Tibial nerve (tissue), 4 donors: ENCODE measurements at places on chromosomes 5 and 9. TPM values are rescaled to one million over a fixed set of nuclear protein-coding genes. Genes with fewer than 3 reads are reported as not detected.

DNA sequence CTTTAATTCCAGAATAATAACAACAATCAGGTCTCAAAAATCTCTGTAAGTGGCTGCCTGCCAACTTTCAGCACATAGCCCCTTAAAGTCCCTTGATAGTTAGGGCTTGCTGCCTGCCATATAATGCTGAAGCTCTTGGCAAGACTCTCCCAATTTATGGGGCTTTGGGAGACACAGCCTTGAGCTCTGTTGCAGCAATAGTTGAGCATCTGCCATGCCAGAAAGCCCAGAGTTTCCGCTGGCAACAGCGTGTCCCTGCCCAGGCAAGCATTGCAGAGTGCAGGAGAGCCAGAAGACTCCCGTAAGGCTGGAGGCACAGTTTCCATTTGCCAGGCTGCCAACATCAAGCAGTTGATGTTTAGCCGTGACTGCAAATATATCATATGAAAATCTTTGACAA is 678.5 kb upstream of the NUDT12 start:
- H3K36me3 ChIP-seq: no peaks in the 10 kb centered on the region
- no peak overlapping the region for H3K27ac ChIP-seq
- no peak overlapping the region for H3K4me3 ChIP-seq
- no peak for DNase-seq
- no peaks in the 10 kb centered on the region for H3K4me1 ChIP-seq
- no peaks in the 10 kb centered on the region for H3K27me3 ChIP-seq

PCDHB16 gene
- 9.2 TPM for total RNA-seq

GRCh38 chr9:72119853-72120252 is 29.4 kb upstream of the GDA start:
- H3K27me3 ChIP-seq: no peaks in the 10 kb centered on the region
- DNase-seq: no peak
- no peak overlapping the region for H3K4me3 ChIP-seq
- no peak overlapping the region for H3K27ac ChIP-seq
- H3K36me3 ChIP-seq: no peaks in the 10 kb centered on the region

GRCh38 chr9:135850737-135851136 is 56.6 kb downstream of the CAMSAP1 start:
- no peak overlapping the region for H3K27ac ChIP-seq
- no peak for DNase-seq
- no peaks in the 10 kb centered on the region for H3K36me3 ChIP-seq

BNC2 gene
- total RNA-seq: 89.6 TPM

DNA sequence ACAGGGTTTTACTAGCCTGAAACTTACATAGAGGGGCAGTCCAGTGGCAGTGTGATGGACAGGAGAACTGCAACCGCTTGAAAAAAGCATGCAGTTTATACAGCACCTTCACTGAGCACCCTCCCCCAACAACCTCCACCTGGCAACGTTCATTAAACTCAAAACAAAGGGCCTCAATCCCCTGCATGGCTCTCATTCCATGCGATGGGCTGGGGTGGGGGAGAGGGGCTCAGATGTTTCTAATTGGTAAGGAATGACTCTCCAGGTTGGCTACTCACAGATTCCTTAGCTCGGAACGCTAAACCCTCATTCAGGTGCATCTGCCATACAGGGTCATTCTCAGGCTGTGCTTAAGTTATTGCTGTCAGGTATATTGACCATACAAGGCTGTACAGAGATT is 80.9 kb upstream of the ITGA1 start:
- no peaks in the 10 kb centered on the region for H3K27me3 ChIP-seq
- H3K36me3 ChIP-seq: no peaks in the 10 kb centered on the region
- H3K4me3 ChIP-seq: no peak overlapping the region
- DNase-seq: no peak
- H3K4me1 ChIP-seq: no peaks in the 10 kb centered on the region

ZFR gene
- 83.5 TPM for total RNA-seq

DRD1 gene
- 0.21 TPM for total RNA-seq

GRCh38 chr5:79576606-79577289 is 35.5 kb upstream of the TENT2 start:
- no peaks in the 10 kb centered on the region for H3K36me3 ChIP-seq
- H3K27ac ChIP-seq: no peak overlapping the region
- H3K4me1 ChIP-seq: no peaks in the 10 kb centered on the region

GRCh38 chr9:131039129-131039954 is 30.4 kb downstream of the LAMC3 start:
- no peaks in the 10 kb centered on the region for H3K4me1 ChIP-seq
- H3K27ac ChIP-seq: no peak overlapping the region
- no peak overlapping the region for H3K4me3 ChIP-seq
- H3K36me3 ChIP-seq: no peaks in the 10 kb centered on the region

GRCh38 chr5:100789694-100790093 is 113.4 kb downstream of the ST8SIA4 start:
- DNase-seq: no peak
- H3K27me3 ChIP-seq: no peaks in the 10 kb centered on the region
- no peak overlapping the region for H3K4me3 ChIP-seq
- H3K36me3 ChIP-seq: no peaks in the 10 kb centered on the region
- no peak overlapping the region for H3K27ac ChIP-seq
- H3K4me1 ChIP-seq: peaks cover 6% of the 10 kb centered on the region

DNAI1 gene
- total RNA-seq: 3.9 TPM

- no peak overlapping the region for H3K4me3 ChIP-seq
- no peak overlapping the region for H3K27ac ChIP-seq
- no peaks in the 10 kb centered on the region for H3K4me1 ChIP-seq
- no peaks in the 10 kb centered on the region for H3K36me3 ChIP-seq
- DNase-seq: no peak
Measured at GRCh38 chr5:32343058-32343672, 30.4 kb upstream of the MTMR12 start.

FAM240B gene
- total RNA-seq: not detected
